ENCODE measurements at places on chromosomes 13 and 19.

- DNase-seq, result no peak
These were observed 55.0 kb downstream of the MRPL57 start for GRCh38 chr13:21231426-21231940.

DNA sequence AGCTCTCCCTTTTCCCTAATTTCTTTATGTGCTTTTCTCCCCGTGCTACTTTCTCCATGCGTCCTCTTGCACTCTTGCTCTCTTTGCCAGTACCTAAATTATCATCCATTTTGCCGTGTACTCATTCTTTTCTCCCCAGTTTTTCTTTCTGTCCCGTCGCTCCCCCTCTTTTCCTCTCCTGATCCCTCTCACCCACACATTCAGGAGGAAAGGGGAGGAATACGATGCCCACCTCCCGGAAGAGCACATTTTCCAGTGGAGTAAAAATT, 821 bp downstream of the ZNF616 start:
- no peak for DNase-seq

DNA sequence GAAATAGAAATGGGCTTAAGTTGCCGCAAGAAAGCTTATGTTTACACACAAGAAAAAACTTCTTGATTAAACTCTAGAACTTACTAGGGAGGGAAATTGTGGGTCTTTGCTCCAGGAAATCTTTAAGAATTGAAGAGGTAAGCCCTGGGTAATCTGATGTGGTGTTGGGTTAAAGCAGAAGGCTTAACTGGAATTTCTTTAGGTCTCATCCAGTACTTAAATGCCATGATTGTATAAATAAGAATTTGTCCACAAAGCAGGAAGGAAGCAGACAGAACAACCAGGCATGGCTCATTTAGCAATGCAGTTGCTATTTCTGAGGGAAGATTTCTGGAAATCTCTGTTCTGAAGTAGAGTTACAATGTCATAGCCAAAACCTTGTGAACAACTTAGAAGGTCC, 360.4 kb downstream of the KLF5 start:
- no peak for DNase-seq

- no peak for DNase-seq
These were observed 788.3 kb upstream of the SLITRK5 start for GRCh38 chr13:86882835-86883234.

DNA sequence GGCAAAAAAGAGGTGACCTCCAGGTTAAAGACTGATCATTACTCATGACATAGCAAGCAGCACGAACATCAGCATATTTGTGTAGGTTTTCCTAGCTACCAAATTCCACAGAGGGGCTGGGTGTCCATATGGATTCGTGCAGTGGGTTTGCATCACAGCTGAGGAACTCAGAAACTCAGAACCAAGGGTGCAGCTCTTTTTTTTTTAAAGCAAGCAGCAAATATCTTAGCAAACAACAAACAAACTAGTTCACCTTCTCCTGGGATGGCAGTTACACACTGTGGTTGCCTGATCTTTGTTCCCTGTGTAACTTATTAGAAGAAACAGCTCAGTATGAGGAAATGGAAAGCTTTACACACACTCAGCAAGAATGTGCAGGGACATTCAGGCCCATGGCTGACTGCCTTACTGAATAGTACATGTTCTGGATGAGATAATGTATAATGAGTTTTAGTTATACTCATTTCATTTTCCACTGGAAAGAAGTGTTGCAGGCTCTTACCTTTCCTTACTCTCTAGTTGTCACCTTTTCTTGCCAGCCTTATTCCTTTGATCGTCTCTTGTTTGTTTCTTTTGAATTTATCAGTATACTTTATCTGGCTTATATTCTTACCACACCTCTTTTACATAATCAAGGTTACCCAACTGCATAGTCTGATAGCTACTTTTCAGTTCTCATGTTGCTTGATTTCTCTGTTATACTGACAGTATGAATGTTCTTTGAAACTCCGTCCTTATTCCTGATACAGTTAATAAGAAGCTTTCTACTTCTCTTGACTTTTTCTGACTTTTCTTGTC, 4.3 kb downstream of the NDFIP2 start:
- DNase-seq, result no peak

DNA sequence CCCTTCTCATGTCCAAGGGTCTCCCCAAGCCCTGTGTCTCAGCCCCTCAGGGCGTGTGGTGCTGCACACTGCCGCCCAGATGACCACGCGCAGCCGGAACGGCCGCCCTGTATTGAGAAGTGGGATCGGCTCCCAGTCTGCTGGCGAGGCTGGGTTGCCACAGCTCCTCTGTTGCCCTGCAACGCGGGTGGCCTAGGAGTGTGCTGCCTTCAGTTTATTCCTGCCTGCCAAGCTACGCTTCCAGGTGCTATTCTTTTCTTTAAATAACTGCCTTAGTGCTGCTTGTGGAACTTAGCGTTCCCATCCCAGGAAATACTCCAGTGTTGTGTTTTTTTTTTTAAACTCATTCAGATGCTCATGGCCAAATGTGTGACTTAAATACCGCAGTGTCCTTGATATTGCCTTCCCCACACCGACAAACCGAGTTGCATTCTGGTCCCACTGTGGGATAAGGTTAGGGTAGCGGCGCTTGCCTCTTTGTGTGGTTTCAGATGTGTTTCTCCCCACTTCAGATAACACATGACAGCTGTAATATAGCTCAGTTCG, 16.6 kb downstream of the ACTN4 start:
- no peak for DNase-seq

DNA sequence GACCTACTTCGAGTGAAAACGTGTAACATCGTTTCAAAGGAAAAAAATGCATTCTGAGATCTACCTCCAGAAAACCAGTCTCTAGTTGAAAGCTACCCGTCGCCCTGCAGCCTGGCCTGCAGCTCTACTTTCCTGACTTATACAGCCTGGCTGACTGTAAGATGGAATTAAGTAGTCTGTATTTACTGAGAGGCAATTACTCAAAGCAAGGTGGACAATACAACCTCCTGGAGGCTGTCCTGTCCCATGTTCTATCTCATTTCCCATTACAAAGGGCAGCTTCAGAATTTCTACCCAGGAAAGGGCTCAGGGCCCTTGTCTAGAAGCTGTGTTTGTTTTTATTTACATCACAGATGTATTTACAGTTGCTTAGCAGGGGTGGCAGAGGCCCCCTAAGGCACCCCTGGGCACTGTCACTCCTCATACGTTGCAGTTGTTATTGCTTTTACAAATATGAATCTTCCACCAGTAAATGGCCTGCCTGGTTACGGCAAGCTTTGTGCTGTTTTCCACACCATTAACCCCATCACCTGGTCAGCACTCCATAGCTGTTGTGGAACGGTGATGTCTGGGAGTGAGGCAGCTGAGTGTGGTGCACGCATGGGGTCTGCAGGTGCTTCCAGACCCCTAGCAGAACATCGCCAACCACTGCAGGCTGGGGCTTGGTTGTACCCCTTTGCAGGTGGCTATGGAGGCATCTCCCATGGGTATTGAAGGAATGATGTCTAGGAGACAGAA, 46.3 kb upstream of the MTIF3 start:
- no peak for DNase-seq

DNA sequence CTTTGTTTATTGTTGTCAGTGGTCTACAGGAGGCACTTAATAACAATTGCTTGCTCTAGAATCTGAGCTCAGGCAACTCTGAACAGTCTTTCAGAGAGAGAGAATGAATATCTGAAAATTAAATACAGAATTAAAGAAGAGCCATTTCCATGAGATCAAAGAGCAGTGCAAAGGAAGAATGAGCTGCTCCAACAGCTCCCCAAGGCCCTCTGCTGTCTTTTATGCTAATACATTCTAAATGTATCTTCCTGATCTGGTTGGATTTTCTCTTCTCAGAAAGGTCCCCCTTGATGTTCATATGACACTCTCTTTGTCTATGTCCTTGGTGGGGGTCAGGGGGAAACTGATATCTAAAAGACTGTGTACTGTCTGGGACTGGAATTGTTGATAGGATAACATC, 1029.6 kb downstream of the PCDH9 start:
- DNase-seq, result no peak

GRCh38 chr13:110950819-110951570, 36.1 kb upstream of the ANKRD10 start:
- DNase-seq, result no peak

DNA sequence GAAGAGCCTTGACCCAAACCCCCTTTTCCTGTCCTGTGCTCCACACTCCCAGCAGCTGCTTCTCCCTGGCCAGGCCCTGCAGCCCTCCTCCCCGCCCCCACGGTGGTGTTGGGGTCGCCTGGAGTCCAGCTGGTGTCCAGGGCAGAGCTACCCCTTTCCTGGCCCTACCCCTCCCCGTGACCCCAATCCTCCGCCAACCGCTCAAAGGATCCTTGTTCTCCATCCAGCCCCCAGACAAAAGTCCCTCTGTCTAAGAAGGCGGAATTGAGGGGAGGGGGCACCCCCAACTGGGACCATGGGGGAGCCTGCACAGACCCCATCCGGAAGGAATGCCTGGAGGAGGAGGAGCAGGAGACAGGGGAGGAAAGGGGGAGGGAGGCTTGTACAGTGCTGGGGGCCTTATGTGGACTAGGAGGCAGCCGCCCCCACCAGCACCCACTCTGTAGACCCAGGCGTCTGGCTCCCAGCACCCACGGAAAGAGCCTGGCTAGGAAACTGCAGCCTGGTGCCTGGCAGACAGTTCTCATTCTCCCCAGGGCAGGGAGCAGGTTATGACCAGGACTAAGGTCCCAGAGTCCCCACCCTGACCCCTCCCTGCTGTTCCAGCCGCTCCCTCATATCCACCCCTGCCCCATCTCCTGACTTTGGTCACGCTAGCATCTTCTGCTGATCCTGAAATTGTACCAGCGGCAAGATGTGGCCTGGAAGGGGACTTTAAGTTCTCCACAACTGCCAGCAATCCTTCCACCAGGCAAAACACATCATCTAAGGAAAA, at the start of gene FXYD3:
Gene FXYD3, plus strand, starts transcription at position 647 of the 775 bp plus-strand sequence. CDS start 3,554 bp downstream, outside the sequence.
- no peak for DNase-seq

DNA sequence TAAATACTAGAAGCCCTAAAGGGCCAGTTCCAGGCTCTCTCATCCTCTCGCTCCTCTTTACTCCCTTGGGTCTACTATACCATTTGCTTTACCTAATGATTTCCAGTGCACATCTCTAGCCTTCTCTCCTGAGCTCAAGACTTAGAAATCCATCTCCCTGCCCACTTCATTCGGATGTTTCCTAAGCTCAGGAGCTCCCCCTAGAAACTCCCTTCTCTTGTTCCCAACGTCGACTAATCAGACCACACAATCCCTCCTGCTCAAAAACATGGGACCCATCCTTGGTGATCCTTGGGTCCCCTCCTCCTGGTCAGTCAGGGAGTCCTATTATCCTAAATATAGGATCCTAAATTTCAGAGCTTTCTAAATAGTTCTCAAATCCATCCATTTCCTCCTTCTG, 21.1 kb upstream of the STK24 start:
- DNase-seq, result no peak

DNA sequence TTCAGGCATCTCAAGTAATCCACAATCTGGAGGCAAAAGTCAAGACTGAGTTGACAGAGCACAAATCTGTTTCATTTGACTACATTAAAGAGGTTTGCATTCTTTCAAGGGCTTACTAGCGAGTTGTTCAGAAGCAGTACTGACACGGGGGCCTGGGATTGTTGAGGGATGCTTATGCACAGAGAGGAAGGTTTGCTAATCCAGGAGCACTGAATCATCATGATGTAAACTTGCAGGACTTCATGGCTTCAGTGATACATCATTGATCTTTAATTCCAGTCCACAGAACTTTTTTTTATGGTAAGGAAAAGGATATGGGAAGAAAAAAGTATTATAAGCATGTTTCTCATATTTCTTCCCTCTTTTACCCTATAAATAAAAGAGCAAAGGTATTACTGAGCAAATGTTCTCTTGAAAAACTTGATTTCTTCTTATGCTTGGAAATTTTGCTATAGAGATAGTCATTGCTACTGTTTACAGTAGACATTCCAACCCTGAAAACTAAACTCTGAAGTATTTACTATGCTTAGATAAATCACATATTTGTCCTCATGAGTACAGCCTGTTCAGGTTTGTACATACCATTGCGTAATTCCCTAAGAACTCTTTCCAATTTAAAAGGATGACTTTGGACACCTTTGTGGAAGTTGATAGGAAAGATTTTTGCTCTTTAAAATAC, 65.8 kb upstream of the KPNA3 start:
- DNase-seq, result no peak

DNA sequence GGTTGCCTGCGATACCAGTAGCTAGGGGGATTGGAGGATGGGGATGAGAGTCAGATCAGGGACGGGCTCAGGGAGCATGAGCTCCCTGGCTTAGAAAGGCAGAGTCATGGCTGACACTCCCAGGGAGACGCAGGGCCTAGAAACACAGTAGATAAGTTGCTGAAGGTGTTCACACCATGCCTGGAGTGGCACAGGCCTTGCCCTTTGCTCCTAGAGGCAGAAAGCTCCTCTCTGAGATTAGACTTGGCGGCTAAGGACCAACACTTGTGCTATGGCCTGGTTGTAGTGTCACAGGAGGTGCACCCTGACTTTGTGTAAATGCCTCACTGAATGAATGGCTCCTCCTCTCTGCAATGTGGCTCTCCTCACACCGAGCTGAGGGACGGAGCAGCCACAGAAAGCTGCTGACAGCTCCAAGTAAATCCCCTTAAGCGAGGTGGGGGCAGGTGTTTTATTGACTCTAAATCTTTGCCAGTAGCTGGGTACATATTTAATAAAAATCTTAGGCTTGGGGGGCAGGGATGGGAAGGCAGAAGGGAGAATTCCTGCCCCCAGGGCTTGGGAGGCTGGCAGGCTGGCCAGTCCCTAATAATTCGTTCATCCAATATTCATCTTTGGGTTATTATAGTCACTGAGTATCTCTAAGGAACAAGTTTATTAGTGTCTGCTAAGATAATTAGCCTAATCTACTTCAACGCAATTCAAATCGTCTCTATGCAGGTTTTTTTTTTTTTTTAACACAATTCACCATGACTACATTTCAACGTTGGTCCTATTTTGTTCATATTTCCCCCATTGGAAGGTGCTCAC, 54.9 kb downstream of the SIAH3 start:
- DNase-seq, result no peak

DNA sequence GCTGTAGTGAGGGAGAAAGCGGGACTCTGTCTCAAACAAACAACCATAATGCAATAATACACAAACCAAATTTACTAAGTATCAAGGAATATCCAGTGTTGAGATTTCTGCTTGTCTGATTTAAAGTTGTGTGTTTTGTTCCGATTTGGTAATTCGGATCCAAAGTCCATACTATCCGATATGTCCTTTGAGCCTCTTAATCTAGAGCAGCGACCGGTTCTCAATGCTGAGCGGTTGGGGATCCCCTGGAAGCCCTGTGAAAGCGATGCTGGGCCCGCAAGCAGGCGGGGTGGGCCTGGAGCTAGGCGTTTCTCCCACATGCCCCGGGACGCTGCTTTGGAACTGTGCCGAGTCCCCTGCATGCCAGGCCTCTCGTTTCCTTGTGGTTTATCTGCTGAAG, 20.2 kb downstream of the C19orf44 start:
- DNase-seq, result no peak

- no peak for DNase-seq
These were observed 2097.0 kb downstream of the PCDH9 start for GRCh38 chr13:65133094-65133493.

DNA sequence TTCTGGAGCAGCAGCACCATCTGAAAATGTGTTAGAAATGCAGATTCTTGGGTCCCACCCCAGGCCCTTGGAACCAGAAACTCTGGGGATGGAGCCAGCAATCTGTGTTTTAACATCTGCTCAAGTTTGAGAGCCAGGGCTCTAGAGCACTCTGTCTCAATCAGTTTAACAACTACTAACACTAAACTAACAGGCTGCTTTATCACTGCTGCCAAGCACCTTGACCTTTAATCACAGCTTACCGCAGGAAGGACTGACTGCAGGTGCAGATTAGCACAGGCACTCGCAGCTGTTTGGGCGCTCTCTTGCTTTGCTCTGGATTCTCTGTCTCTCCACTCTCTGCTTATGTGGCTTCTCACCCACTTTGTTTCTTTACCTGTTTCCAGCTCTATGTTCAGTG, 163.5 kb downstream of the MTUS2 start:
- no peak for DNase-seq

GRCh38 chr13:88395804-88396203, 724.6 kb downstream of the SLITRK5 start:
- no peak for DNase-seq
